GM23338 (cell line): ENCODE measurements at places on chromosomes 11 and 22.

- peak; percentile 88 for DNase-seq
These were observed at the start of gene ARSA for GRCh38 chr22:50627642-50628542. ARSA (minus strand) TSS chr22:50628152; CDS start chr22:50627779, 373 bp downstream.

DNA sequence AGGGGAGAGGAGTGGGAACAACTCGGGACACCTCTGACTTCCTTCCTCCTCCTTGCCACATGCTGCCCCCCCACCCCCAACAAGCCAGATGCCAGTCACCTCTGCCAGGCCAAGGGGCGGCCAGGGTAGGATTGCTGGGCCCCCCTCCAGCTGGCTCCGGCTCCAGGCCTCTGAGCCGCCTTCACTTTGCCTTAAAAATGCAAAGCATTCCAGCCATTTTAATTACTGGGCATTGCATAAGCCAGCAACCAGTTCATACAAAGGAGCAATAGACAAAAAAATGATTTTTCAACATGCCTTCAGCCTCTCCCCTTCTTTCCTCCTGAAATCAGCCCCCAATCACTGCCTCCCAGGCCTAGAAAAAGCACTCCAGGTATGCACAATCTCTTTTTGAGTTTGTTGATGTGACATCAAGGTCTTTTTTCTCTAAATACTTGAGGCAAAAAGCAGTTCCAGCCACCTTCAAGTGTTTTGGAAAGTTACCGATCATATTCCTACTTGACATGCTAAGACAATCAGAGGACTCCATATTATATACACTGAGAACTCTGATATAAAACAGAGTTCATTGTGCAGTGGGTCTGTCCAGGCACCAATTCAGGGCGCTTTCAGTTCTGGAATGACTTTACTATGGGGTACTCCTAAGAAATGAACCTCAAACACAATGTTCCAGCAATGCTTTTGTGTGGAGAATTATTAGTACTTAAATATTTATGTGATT is 12.4 kb upstream of the TIMP3 start:
- no peak for DNase-seq

DNA sequence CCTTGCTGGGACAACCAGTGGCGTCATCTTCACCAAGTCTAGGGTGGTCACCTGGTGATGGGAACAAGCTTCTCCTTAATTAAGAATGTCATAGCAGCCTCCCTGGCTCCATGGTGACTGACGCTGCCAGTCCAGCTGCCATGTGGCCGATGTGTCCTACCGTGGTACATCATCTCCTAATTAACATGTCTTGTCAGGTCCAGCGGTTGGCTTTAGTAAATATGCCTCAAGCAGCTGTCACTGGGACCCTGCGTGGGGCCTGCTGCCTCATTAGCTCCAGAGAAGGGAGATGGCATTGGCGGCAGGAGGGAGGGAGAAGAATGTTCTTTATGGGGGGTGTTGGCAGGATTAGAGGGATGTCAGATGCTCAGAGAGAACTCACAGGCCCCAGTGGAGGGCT is 271.9 kb downstream of the ST3GAL4 start:
- DNase-seq = no peak

DNA sequence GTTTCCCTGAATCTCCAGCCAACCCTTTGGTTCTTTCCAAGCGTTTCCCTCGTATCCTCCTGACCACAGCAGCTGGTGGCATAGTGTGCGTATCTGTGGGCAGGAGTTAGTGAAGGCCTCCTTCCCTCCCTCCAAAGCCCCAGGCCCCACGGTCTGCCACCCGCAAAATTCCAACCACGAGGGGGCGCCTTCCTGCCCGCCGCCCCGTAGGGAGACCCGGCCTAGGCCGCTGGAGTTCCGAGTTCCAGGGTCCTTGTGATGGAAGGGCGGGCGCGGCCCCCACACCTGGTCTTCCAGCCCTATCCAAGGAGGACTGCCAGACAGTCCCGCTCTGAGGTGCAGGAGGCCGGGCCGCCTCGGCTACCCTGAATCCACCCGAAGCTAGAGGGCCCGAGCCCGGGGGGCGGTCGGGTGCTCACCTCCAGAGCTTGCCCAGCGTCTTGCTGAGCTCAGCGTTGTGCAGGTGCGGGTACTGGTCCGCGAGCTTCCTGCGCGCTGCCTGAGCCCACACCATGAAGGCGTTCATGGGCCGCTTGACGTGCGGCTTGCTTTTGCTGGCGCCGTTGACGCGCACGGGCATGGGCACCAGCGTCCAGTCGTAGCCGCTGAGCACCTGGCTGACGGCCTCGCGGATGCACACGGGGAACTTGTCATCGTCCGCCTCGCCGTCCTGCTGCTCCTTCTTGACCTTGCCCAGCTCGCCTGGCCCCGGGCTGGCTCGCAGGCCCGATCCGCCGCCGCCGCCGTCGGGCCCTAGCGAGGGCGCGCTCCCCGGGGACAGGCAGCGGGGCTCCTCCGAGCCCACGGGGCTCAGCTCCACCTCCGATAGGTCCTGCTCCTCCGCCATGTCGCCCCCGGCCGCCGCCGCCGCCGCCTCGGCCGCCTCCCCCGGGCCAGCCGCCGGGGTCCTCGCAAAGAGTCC is 1.2 kb downstream of the SOX10 start:
- DNase-seq = peak; percentile 87

DNA sequence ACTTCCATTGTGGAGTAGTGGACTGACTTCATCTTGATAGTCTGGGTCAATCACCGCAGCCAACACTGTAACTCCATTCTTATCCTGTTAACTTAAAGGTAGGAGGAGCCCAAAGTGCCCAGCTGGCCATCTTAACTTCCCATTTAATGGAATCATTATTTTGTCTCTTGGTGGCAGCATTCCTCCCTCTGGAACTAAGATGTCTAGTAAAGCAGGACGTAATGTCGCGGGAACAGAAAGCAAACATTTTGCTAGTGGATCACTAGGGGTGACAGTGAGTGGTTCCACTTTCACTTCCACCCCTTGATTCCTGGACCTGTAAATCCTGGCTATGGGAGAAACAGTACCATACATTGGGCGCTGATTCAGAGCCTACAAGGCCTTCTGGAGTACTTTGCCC is 71.4 kb downstream of the GAB4 start:
- no peak for DNase-seq

GRCh38 chr11:113518716-113519495 is 43.7 kb upstream of the DRD2 start:
- no peak for DNase-seq

DNA sequence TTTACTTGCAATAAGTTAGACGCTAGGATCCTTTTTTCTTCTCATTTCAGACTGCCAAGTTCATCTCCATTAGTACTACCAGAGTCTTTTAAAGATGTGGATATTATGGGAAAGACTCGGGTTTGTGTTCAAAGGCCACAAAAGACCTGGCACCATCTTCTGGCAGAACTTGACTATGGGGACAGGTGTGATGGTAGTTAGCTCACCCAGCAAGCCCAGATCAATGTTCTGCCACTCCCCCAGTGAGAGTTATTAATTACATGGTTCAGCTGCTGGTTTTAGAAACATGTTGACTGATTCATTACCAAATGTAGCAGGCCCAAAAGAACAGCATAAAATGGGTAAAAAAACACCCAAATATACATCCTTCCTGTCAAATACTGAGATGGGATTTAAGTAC is 333.5 kb upstream of the PITPNB start:
- DNase-seq = no peak

- DNase-seq = no peak
These were observed 412.3 kb upstream of the CHORDC1 start for GRCh38 chr11:90635151-90635550.

DNA sequence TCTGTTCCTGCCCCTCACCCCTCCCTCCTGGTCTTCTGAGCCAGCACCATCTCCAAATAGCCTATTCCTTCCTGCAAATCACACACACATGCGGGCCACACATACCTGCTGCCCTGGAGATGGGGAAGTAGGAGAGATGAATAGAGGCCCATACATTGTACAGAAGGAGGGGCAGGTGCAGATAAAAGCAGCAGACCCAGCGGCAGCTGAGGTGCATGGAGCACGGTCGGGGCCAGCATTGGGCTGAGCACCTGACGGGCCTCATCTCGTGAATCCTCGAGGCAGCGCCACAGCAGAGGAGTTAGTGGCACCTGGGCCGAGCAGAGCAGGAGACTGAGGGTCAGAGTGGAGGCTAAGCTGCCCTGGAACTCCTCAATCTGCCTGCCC is 941.8 kb downstream of the BRD1 start:
- no peak for DNase-seq

GRCh38 chr11:103354656-103355055 is 245.4 kb downstream of the DYNC2H1 start:
- no peak for DNase-seq

- peak; percentile 73 for DNase-seq
These were observed 2.0 kb downstream of the KCNJ11 start for GRCh38 chr11:17386331-17387084.

GRCh38 chr11:126336671-126337101 is 18.8 kb upstream of the ST3GAL4 start:
- DNase-seq = peak; percentile 60

DNA sequence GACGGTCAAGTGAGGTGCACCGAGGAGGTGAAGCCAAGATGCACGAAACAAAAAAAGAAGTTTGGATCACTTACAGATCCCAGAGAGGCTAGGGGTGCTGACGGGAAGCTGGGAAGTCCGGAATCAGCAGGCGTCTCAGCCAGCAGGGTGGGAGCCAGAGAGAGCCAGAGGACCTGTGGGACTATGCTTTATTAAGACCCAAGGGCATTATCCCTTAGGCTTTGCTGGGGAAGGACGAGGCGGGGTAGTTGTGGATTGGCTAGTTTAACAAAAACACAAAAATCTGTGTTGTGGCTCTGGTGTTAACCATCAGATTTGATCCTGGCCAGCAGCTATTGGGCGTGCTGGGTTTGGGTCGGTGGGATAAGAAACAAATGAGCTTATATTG is 427.1 kb downstream of the DYNC2H1 start:
- DNase-seq = no peak

- peak; percentile 46 for DNase-seq
These were observed 1102.6 kb downstream of the DLG2 start for GRCh38 chr11:84524422-84525051.

- no peak for DNase-seq
These were observed 69.2 kb downstream of the BLID start for GRCh38 chr11:122046846-122047245.

DNA sequence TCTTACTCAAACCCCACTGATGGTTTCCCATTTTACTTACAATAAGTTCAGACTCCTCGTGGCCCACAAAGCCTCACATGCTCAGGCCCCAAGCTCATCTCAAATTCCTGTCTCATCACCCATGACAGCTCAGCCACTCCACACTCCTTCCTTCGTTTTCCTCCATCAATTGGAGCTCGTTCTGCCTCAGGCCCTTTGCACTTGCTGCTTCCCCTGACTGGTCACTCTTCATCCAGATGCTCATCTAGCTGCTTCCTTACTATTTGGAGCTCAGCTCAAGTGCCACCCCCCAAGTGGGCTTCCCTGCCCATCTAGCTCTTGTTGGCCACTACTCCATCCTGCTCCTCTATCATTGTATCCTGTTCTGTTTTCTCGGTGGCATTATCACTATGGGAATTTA is 46.8 kb upstream of the LRRC32 start:
- no peak for DNase-seq

DNA sequence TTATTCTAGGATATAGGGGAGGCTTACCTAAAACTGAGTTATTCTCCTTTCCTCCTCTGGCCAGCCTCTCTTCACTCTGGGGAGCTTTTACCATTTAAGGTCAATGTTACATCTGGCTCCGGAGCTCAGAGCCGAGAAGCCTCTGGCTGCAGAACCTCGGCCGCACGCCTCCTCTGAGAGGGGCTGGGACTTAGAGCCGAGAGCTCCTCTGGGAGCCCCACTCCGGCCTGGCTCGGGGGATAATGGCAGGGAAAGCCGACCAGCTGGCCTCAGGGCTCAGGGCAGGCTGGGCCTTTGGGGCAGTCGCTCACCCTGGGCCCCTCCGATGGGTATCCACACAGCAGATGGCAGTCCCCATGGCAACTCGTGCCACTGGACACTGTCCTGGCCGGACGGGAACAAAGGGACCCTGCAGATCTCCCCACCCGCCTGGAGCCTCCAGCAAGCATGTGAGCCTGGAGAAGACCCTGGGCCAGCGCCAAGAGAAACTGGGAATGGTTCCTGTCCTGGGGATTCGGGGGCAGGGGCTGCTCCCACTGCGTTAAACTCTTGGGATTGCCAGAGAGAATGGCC is at the start of gene IRAG1:
Gene IRAG1 (minus strand): TSS at position 247 of the 573 bp plus-strand sequence. CDS start 153 bp downstream, at position 94.
- peak; percentile 34 for DNase-seq

GRCh38 chr11:116558504-116559211 is 214.1 kb downstream of the BUD13 start:
- DNase-seq = no peak

GRCh38 chr22:33542153-33542552 is 378.1 kb downstream of the LARGE1 start:
- DNase-seq = no peak

DNA sequence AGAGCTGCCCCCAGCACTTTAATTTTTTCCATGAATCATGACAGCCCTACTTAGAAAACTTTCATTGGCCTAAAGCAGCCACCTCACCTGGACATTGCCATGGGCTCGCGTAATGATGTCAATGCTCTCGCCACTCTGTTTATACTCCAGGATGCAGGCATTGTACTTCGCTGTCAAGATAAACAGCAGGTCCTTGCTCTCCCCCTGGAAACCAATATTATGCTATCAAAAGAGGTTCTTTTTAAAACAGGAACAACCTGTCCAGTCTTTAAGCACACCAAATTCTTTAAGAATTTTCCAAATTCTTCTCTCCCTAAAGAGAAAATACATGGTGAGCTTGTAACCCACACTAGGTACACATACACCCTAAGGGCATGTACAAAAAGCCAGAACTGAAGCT is 3.0 kb downstream of the DDB1 start:
- no peak for DNase-seq

DNA sequence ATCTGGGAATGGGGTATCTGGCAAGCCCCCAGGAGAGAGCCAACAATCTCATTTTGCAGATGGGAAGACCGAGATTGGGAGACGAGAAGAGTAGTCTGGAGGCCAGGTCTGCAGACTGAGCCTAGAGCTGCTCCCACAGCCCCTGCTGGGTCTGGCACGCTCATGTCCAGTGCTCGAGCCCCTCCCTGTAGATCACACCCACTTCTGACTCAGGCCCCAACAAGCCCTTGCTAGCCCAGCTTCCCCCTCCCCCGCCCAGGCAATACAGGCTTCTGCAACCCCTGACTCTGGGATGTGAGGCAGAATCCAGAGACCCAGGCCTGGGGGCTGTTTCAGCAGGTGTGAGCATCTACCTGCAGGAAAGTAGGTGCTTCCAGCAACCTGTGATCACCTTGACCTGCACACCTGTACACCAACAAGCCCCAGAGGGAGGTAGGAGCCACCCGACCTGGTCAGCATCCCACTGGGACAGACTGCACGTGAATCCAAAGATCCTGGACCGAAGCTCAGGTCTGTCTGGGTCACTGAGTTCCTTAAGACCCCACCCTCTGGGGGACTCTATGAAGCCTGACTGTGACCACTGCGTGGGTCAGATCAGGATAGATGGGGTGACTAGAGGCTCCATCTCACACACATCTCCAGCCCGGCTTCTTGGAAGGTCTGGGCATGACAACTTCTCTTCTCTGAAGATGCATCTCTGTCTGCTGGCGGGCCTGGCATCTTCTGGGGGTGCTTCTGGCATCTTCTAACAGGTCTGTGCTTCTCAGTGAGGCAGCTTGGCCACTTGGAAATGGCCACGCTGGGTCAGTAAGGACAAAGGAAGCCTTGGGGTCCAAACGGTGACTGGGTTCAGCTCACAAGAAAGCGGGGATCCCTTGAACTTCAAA is 29.3 kb downstream of the LINC01488 start:
- DNase-seq = no peak
